ENCODE measurements at places on chromosomes 5 and 9. TPM values are rescaled to one million over a fixed set of nuclear protein-coding genes. Genes with fewer than 3 reads are reported as not detected.

DNA sequence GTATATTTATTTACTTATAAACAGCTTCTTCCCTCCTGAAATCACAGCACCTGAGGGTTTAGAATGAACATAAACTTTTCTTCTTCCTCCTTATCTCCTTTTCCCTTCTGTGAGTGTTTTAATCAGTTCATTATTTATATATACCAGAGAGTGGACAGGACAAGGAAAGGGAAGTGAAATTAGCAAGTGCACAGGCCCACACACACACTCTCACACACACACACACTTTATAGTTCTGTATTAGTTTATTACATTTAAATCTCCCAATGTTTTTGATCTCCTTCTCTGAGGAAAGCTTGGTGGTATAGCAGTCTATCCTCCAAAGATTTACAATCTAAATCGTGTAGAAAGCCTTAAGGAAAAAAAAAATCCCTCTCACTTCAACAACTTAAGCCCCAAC is 353.5 kb downstream of the NDUFS4 start:
- peak; percentile 13 for DNase-seq

TMOD1 gene
- 2.5 TPM for total RNA-seq

- DNase-seq, result no peak
These were observed 2174.1 kb upstream of the WWC1 start for GRCh38 chr5:166117072-166118066.

DNA sequence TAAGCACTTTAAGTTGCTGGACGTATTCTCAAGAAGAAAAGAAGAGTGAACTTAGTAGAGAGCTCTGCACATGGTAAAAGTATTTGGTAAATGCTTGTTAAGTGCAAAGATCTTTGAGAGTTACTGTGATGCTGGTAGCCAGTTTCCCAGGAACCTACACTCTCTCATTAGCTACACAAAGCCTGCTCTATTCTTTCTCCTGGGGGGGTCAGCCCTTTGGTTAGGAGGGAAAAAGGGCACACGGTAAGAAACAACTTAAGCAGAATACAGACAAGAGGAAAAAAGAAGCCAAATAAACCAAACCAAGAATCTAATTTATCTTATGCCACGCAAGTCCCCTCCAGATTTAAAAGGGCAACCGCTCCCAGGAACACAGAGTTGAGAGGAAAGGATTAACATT is 1100.1 kb upstream of the CDH10 start:
- DNase-seq, result no peak

- no peak for DNase-seq
These were observed 4.1 kb downstream of the DNAJB5 start for GRCh38 chr9:34993502-34994259.

DNA sequence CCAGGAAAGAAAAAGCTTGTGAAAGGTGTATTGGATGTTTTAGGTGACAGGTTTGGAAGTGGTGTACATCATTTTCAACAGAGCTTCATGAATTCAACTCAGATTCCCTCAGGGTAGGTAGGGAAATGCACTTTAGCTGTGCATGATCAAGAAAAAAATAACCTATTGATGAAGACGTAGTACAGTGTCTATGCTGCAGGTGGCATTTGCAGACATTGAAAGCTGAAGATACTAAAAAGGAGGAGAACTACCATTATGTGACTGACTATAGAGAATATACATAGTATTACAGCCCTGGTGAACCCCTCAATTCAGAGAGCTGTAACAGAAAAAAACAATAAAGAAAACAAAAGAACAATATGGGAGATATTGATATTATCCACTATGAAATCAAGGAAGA is 2344.7 kb upstream of the ACO1 start:
- no peak for DNase-seq

TEX48 gene
- total RNA-seq, result not detected

DNA sequence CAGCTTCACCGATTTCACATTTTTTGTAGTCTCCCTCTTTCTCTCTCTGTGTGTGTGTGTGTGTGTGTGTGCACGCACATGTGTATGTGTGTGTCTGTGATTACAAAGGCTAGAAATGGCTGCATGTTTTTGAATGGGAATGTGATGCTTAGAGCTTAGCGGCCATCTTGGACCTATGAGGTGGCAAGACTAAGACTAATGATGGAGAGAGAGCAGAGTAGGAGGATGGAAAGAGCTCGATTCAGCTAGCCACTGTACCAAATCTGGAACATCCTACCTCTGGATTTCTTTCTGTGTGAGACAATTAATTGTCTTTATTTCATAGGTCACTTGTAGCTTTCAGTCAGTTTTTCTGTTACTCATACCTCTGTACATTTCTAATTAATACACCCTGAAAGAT is 205.1 kb downstream of the PCSK1 start:
- no peak for DNase-seq

LURAP1L gene
- total RNA-seq, result not detected

CNTNAP3B gene
- total RNA-seq, result 0.80 TPM

OR13C5 gene
- total RNA-seq, result not detected

DNA sequence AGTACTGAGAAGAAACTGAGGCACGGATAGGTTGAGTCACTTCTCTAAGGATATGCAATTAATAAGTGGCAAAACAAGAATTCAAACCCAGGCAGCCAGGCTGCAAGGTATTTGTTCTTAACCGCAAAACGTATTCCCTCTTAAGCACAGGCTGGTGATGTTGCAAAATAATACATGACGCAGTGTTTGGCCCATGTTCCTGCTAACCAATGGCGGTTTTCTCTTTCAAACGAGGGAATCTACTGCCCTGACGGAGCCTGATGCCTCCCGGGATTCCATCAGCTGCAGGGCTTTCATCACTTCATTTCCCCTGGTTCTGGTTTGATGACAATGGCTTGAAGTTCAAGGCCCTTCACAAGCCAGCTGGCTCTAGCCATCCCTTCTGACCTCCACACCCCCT is 154.8 kb downstream of the SLIT3 start:
- DNase-seq, result no peak

DNA sequence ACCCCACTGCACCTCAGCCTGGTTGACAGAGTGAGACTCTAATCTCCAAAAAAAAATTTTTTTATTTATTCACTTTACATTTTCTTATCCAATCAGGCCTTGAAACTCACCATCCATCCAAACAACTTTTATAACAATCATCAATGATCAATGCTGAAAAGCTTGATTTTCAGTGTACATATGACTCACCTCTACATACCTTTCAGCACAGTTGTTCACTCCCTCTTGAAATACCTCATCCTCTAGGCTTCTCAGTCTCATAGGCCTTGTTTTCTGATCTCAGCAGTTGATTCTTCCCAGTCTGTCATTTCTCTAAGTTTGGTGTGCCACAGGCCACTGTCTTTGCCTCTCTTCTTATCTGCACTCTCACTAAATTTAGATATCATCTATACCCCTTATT is 36.2 kb downstream of the GRIN3A start:
- no peak for DNase-seq

GRCh38 chr5:137761566-137761965 is 7.4 kb upstream of the HNRNPA0 start:
- no peak for DNase-seq

RPL7A gene
- total RNA-seq, result 2,407 TPM

OR1Q1 gene
- total RNA-seq, result not detected

CTNNAL1 gene
- total RNA-seq, result 1.5 TPM

DNA sequence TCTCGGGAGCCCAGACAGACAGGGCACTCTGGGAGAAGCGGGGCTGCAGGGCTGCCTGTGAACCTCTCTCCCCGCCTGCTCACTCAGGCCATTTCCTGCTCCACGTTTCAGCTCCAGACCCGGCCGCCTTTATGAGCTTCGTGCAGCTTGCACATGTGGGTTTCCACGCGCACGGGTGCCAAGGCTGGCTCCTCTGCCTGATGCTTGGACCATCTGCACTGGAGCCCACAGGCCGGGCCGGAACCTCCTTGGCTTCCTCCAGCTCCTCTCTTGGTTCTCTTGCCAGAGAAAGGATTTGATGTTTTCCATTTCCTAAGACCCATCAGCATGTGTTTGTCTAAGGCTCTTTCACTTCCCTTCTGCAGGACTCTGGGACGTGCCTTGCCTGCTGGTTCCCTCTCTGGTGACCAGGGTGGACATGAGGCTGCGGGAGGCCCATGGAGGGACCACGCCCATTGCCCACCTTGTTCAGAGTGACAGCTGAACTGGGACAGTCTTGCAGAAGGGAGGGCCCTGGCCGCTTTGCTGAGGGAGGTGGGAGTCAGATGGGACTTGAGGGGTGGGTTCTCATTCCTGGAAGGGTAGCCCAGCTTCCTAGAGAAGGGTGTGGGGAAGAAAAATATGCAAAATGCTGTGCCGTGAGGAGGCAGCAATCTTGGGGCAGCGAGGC is 23.3 kb upstream of the COL5A1 start:
- DNase-seq, result no peak

PCDHGA7 gene
- 2.3 TPM for total RNA-seq

CEP72 gene
- 32.9 TPM for total RNA-seq

DNA sequence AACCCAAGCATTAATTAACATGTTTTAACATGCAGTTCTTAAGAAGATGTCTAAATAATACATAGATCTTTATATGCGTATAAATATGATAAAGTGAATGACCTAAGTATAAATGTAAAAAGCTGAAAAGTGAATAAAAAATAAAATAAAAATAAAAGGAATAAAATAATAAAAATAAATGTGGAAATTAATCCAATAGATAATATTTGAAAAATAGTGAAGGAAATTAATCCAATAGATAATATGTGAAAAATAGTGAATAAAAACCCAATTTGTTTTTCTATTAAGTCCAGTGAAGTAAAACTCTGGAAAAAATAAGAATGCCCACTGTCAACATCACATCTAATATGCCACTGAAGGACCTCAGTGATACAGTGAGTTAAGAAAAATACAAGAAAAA is 180.6 kb upstream of the SLC27A6 start:
- no peak for DNase-seq

GRCh38 chr5:69404659-69405330 is 10.1 kb upstream of the MARVELD2 start:
- DNase-seq, result no peak

GRCh38 chr5:178106086-178106485 is 7.2 kb upstream of the N4BP3 start:
- DNase-seq, result no peak

BHMT2 gene
- total RNA-seq, result not detected

OGN gene
- not detected for total RNA-seq

DNA sequence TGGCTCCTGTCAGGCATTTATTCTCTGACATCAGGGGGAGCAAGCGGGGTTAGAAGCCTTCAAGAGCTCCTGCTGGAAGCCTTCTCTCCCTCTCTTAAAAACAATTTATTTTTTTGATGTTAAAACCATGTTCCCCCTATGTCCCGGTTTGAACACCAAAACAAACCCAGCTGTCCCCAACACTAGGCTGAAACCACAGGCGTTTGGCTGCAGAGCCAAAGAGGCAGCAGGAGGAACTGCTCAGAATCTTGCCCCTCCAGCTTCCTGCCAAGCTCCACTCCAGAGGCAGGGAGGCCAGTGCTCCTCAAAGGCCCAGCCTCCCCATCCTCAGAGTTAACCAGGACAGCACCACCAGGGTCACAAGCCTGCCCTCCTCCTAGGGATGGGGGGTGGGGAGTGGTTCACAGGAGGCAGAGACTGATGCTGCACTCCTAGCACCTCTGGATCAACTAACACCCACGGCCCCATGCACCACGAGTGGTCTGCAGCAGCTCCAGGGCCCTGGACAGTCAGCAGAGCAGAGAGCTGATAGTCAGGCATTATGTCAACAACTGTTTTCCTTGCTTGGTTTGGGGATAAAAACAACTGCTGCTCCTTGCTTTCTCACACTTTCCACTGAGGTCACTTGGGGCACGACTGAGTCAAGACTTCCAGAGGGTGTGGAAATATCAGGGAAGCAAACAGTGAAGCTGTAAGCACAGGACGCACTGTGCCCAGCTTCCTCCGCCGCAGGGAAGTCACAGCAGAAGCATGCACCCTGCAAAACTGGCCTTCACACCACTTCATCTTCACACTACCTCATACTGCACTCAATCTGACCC is 96.5 kb upstream of the ADRA1B start:
- DNase-seq, result no peak

Measured in B cell (primary cell).